H1 (cell line): ENCODE measurements at places on chromosomes 6 and 20.

DNA sequence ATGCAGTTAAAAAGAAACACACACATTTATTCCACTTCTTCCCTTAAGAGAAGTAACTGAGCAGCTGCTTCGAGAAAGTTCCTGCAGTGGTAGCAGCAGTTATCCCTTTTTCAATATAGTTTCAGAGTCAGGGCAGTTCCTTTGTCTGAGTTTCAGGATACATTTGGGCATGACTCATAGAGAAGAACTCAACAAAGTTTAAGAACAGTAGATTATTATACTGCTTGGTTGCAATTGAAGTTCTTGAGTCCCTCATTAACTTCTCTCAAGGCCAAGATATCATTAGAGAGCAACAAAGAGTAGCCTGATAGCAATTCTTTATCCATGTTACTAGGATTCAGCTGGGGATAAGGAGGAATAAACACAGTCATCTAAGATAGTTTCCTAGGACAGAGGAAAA is 54.4 kb downstream of the TPD52L1 start:
- DNase-seq = no peak

DNA sequence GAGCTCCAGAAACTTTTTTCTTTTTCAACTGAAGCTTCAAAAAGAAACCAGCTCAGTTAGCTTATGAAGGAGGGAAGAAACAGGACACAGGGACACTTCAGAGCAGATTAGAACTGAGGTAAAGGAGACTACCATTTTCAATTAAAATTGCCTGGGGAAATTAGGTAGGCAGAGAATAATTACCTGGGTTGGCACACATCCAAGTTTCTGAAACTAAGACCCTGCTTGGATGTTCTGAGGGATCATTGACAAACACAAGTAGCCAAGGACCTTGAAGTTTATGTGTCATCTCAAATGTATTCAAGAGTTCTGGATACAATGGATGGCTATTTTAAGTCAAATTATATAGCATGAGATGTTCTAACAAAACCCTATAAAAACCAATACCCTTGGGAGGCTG is 137.6 kb downstream of the PLCB4 start:
- no peak for DNase-seq

DNA sequence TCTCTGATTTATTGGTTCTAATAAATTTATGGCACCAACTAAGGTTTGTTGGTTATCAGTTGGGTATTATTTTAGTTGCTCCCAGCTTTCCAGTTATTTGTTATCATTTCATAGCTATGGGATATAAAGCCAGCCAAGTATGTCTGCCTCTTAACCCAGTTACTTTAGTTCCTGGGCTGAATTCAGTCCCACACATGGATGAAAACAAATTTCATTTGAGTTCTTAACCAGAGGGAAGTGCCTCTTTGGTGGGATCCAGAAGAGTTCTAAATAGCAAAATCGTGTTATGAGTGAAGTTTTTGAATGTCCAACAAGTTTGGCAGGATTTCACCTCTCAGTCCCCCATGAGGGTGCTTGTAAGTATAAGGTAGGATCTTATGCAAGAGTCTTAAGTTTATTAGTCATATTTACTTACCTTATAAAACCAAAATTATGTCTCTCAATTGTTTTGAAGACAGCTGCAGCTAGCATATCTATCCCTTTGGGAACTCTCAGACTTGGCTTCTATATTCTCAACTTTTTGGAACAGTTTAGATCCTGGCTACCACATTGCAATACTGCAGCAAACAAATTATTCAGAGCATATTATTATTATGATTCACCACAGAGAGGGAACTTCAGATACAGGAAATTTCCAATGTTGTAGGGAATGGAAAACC is 683.6 kb downstream of the BCKDHB start:
- no peak for DNase-seq

GRCh38 chr6:36297511-36297910 is 27.7 kb downstream of the PNPLA1 start:
- DNase-seq = no peak

- no peak for DNase-seq
Measured at GRCh38 chr6:41492261-41492891, 53.8 kb upstream of the FOXP4 start.

GRCh38 chr6:89161326-89162046 is 15.6 kb downstream of the PM20D2 start:
- DNase-seq = no peak

- DNase-seq = no peak
Measured at GRCh38 chr6:17859846-17860245, 127.6 kb downstream of the KIF13A start.
